NCI-H2029 (cell line): ENCODE measurements at places on chromosomes 2 and 18.

DNA sequence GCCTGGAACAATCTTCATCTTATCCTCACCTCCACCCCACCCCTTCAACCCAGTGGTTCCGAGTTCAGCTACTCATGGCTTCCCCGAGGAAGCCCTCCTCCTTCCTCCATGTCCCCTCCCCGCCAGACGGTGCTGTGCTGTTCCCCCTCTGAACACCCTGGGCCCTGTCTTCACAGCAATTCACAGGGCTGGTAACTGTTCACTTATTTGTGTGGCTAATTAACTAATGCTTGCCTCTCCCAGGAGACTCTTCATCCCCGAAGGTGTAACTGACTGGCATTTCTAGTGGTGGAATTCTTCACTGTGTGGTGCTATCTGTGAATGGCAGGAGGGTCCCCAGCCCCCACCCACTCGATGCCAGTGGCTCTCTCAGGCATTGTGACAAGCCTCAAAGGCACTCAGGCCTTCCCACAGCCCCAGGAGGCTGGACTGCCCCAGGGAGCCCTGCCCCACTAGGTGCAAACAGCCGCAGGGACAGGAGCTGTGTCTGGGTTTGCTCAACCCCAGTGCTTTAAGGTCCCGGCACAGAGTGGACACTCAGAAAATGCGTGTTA is 133.7 kb upstream of the ID2 start:
- DNase-seq: no peak

DNA sequence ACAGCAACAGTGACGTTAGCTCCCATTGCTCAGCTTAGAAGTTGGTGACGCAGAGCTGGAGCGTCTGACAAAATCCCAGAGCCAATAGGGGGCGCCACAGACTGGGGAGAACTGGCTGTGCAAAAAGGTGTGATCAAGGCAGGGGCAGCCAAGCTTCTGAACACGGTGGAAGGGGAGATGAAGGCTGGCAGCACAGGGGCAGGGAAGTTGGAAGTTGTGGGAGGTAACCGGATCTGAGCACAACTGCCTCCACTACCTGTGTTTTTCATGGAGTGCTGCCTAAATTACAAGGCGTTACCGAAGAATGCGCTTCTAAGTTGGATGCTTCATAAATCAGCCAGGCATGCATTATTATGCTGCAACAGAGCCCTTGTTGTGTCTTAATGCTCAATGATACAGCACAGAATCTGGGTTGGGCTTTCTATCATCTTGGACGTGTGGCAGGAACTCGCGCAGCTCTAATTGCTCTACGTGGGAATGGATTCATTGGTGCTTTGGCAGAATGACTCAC is 370.0 kb downstream of the SLC4A3 start:
- DNase-seq: peak; percentile 1

DNA sequence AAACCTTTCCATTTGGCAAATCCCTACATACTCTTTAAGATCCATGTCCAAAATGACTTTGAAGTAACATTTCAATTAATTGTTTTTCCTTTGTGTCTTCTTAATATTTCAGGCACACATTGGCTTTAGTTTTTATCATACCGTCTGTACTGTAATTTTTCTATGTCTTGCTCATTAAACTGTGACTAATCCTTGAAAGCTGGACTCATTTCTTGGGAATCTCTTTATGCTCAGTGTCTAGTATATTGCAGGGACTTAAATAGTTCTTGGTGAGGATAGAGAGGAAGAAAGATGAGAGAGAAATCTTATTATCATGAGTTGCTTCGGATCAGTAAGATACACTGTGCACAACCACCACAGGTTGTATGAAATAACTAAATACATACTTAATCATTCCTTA is 448.3 kb upstream of the ST6GAL2 start:
- no peak for DNase-seq

GRCh38 chr2:214575465-214575864 is 164.6 kb downstream of the VWC2L start:
- no peak for DNase-seq

- DNase-seq: no peak
Measured at GRCh38 chr2:160300203-160300602, 100.1 kb upstream of the ITGB6 start.

DNA sequence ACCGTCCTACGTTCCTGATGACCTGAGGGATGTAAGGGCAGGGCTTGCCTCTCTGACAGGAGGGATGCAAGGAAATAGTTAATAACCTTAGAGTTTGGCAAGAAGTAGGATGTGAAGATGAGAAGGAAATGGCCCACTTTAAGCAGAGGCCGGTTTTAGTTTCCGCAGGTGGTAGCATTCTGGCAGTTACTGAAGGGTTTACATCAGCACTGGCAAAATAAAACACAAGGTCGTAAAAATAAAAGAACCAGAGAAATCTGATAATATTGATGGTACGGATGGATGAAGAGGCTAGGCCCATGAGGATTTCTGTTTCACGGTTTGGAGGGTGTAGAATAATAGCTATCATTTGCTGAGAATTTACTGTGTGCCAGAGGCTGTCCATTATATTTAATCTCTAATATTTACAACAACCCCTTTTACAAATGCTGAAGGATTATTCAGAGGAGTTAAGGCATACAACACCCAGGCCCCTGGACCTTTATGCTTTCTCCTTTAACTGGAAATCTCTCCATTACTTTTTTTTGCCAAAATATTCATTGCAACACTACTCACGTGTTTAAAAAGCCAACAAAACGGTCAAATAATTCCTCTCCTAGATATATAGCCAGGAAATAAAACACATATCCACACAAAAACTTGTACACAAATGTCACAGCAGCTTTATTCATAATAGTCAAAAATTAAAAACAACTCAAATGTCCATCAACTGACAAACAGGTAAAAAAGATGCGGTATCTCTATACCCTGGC is 28.5 kb downstream of the DAPL1 start:
- peak; percentile 68 for DNase-seq

- DNase-seq: peak; percentile 43
Measured at GRCh38 chr2:98334439-98335078, 11.7 kb upstream of the CNGA3 start.

GRCh38 chr2:64932371-64933216 is 56.6 kb upstream of the SLC1A4 start:
- no peak for DNase-seq

- no peak for DNase-seq
Measured at GRCh38 chr2:174235680-174236079, 12.7 kb downstream of the OLA1 start.

DNA sequence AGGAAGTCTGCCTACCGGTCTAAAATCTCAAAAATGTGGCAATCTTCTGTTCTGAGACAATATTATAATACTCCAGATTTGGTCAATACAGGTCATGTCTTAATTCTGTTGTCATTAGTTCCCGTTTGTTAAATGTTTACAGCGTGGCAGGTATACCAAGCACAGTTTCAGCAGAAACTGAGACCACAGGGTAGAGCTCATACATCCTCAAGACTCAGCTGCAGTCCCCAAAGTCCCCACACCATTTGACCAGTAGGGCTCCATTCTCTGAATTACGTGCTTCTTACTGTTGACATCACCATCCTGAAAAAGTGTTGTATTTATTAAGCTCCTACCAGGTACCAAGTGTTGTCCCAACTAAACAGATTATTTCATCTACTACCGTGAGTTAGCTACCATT is 157.1 kb downstream of the MC4R start:
- DNase-seq: no peak

DNA sequence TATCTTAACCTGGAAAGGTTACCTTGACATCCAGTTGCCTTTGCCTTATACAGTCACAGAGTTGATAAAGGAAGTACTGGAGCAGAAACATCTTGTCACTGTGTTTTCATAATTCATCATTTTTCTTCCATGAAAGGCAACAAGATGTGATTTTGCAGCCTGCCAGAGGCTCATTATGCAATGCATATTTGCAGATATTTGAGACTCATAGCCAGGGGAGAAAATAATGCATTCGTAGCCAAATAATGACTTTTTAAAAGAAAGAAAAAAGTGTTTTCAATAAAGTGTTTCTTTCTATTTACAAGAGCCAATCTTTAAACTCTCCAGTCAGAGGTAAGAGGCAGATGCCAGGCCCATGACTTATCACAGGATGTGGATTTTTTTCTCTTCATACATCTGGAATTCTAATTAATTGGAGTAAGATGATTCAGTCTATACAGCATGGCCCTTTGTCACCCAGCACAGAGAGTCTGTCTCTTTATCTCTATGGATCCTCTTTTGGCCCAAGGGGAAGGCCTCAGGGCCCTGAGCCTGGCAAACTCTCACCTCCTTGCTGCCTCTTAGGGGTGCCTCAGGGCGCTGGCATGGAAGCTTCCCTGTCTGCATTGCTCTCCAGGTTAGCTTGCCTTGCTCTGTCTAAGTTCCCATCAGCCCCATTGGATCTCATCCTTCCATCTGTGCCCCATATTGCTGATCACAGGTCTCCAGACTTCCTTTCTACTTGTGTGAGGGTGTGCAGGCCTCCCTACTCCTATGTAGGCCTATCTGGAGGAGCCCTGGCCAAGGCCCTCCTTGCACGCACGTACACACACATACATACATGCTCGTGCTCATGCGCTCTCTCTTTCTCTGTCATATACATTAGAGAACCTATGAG is 247.7 kb downstream of the TPGS2 start:
- DNase-seq: no peak

GRCh38 chr2:4780679-4781078 is 911.5 kb upstream of the SOX11 start:
- DNase-seq: no peak

GRCh38 chr2:68689553-68690537 is 44.8 kb upstream of the ARHGAP25 start:
- no peak for DNase-seq

- DNase-seq: no peak
Measured at GRCh38 chr2:224915136-224915535, 127.1 kb downstream of the DOCK10 start.

DNA sequence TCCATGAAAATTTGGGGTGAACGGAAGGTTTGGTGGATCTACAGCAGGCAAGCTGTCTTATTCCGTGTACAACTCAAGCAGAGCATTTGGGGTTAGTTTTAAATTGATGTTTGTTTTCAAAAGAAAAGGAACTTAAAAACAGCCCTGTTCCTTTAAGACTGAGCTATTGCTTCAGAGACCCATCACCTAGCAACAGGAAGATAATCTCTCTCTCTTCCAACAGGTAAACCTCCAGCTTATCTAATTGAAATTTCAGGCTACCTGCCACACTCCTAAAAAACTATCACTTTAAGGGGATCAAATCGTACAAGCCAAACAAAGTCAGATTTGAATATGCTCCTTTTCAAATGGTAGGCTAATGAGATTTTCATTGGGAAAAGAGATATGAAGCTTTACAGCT is 101.8 kb downstream of the RNF152 start:
- no peak for DNase-seq

DNA sequence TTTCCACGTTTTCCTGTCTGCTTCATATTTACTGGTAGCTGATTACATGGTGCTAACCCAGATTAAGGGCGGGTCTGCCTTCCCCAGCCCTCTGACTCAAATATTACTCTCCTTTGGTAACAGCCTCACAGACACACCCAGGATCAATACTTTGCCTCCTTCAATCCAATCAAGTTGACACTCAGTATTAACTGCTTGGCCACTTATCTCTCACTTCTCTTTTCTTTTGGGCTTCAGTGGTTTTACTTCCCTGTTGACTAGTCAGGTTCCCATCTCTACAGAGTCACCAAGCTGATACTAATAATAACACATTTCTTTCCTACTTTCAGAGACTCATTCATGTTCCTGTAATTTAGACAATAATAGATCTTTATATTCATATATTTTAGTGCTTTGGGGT is 302.2 kb upstream of the MAP2 start:
- DNase-seq: no peak

DNA sequence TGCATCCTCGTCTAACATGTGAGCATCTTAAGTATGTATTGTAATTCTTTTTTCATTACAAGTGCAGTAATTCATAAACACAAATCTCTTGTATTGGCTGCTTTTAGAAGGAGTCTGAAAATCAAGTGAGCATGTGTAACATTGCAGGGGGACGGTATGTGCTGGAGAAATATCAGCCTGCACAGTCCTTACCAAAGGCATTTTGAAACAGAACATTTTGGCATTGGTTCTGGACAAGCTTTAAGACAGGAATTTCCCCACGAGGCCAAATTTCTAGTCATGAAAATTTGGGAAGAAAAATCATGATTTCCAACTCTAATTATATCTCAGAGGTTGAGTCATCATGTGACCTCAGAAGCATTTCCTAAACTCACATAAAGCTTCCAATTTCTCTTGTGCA is 24.7 kb upstream of the NRP2 start:
- DNase-seq: no peak
